ENCODE measurements at places on chromosomes 4 and X. TPM values are rescaled to one million over a fixed set of nuclear protein-coding genes. Genes with fewer than 3 reads are reported as not detected.

- H3K36me3 ChIP-seq, result peaks cover 16% of the 10 kb centered on the region
- H3K27ac ChIP-seq, result no peak overlapping the region
- H3K4me3 ChIP-seq, result no peak overlapping the region
- no peak for DNase-seq
- no peaks in the 10 kb centered on the region for H3K4me1 ChIP-seq
- H3K27me3 ChIP-seq, result peaks cover 21% of the 10 kb centered on the region
Observed at GRCh38 chr4:73964862-73965611, 16.8 kb downstream of the PF4 start.

DNA sequence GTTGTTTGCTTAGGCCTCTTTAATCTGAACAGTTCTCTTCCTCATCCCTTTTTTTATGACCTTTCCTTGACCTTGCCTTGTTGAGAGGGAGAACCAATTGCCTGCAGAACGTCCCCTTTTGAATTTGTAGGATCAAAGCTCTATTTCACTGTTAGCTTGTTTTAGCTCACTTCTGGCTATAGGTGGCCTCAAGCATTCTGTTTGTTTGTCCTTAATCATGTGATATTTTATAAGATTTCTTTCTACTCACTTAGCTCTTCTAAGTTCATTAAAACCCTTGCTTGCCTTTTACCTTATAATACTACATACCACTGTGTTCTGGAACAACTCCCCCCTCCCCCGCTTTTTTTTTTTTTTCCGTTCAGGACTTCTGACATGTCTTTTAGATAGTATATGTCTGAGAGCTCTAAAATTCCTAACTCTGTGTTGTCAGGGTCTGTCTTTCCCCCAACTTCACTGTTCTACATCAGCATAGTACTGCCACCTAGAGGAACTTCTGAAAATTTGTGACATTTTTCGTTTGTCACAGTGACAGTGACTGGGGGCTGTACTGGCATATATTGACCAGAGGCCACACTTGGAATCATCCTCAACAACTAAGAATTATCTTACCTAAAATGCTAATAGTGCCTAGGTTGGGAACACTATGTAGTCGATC, 128.5 kb downstream of the LARP7 start:
- H3K36me3 ChIP-seq, result no peaks in the 10 kb centered on the region
- H3K27me3 ChIP-seq, result no peaks in the 10 kb centered on the region
- peaks cover 4% of the 10 kb centered on the region for H3K4me1 ChIP-seq
- no peak for DNase-seq
- H3K27ac ChIP-seq, result peak overlapping the region; percentile 55

GRCh38 chrX:51459125-51459524, 37.3 kb downstream of the NUDT11 start:
- H3K4me1 ChIP-seq, result no peaks in the 10 kb centered on the region
- no peak for DNase-seq
- H3K4me3 ChIP-seq, result no peak overlapping the region
- no peaks in the 10 kb centered on the region for H3K36me3 ChIP-seq
- no peak overlapping the region for H3K27ac ChIP-seq
- peaks cover 5% of the 10 kb centered on the region for H3K27me3 ChIP-seq

- no peak for DNase-seq
- H3K4me1 ChIP-seq, result peaks cover 64% of the 10 kb centered on the region
- H3K36me3 ChIP-seq, result peaks cover 2% of the 10 kb centered on the region
Observed at GRCh38 chr4:128600996-128601871, 208.3 kb upstream of the JADE1 start.

DNA sequence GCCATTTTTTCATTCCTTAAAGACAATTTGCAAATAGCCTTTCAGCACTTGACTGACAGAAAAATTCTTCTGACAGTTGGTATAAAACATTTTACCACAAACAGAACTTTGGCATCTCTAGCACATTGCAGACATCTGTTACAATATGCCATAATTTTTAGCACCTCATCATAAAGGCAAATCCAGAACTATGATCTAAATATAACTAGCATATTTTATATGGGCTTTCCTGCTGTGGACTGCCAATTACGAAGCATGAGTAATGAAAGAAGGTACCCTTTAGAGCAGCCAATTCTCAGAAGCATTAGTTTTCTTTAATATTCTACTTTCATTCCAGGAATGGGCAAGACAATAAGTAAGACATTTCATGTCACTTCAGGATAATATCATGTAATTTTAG, 647.4 kb upstream of the GALNT7 start:
- no peak overlapping the region for H3K27ac ChIP-seq
- no peak overlapping the region for H3K4me3 ChIP-seq
- no peaks in the 10 kb centered on the region for H3K27me3 ChIP-seq
- peaks cover 4% of the 10 kb centered on the region for H3K4me1 ChIP-seq
- DNase-seq, result no peak

DNA sequence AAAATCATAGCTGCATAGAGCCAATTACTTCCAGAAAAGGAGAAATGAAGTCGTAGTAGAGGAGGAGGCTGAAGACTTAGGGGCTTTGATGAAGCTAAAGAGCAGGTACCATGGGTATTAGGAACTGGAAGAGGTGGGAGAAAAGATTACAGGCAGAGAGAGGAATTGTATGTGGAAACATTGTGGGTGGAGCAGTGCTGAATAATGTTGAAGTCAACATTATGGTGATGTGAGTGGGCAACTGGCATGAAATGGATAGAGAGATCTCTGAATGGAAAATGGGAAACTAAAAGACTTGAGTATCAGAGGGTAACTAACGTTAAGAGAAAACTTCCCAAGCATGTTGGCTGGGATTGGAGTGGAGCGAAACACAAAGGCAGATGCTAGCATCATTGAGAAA, 92.5 kb downstream of the AREG start:
- peaks cover 17% of the 10 kb centered on the region for H3K27me3 ChIP-seq
- DNase-seq, result no peak
- peaks cover 1% of the 10 kb centered on the region for H3K4me1 ChIP-seq
- H3K27ac ChIP-seq, result no peak overlapping the region
- H3K4me3 ChIP-seq, result no peak overlapping the region

DNA sequence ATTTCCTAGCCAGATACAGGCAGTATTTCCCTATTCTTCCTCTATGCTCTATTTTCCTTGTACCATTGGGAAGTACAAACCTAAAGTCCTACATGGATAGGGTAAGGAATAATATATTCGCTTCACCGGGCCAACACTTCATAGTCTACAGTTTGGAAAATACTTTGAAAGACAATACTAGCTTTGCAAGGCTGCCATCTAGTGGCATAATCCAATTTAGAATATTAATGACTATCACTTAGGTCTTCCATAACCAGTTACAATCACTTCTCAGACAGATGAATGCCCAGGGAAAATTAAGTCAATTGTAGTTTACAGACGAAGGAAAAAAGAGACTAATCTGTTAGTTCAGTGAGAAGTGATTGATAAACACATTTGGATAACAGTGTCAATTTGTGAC, 141.0 kb upstream of the FAM47C start:
- DNase-seq, result no peak
- no peaks in the 10 kb centered on the region for H3K36me3 ChIP-seq
- no peak overlapping the region for H3K27ac ChIP-seq
- H3K27me3 ChIP-seq, result peaks cover 8% of the 10 kb centered on the region

- peak overlapping the region; percentile 32 for H3K27ac ChIP-seq
- DNase-seq, result no peak
- no peaks in the 10 kb centered on the region for H3K27me3 ChIP-seq
- no peak overlapping the region for H3K4me3 ChIP-seq
- H3K36me3 ChIP-seq, result peaks cover 8% of the 10 kb centered on the region
- peaks cover 2% of the 10 kb centered on the region for H3K4me1 ChIP-seq
Observed at GRCh38 chr4:165079476-165079875, 25.8 kb downstream of the TRIM75 start.

DNA sequence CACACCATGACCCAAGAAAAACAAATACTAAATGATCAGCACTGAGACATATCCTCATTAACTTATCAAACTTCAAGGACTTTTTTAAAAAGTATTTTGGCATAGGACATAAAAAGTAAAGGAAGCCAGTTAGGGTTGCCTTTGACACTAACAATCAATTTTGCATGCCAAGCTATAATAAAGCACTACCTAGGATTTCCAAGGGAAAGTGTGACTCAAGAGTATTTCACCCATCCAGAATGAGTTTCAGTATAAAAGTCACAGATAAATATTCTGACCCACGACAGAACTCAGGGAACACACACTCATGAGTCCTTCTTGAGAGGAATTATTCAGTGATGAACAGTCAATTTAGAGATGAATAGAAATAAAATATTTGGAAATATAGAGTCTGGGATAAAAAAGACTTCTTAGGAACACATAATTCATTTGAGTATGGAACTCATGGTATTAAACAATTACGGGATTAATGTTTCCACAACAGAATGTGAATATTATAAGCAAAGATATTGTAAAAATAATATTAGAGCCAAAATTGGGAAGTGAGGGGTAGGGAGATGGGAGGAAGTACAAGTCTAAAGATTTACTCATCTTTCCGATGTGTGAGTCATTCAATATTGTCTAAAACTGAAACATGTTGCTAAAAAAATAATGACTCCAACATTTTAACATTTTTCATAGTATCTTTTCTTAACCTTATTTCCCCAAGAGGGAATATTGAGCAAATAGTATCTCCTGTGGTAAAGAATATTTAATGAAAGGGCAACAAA, 143.5 kb upstream of the LNX1 start:
- peaks cover 50% of the 10 kb centered on the region for H3K4me1 ChIP-seq

GRCh38 chrX:129945131-129945530, 37.3 kb upstream of the BCORL1 start:
- DNase-seq, result no peak
- no peaks in the 10 kb centered on the region for H3K36me3 ChIP-seq
- H3K4me1 ChIP-seq, result no peaks in the 10 kb centered on the region
- H3K27me3 ChIP-seq, result peaks cover 2% of the 10 kb centered on the region

- H3K4me3 ChIP-seq, result no peak overlapping the region
- DNase-seq, result no peak
- H3K4me1 ChIP-seq, result no peaks in the 10 kb centered on the region
Observed at GRCh38 chrX:82658492-82658891, 849.6 kb upstream of the POU3F4 start.

DNA sequence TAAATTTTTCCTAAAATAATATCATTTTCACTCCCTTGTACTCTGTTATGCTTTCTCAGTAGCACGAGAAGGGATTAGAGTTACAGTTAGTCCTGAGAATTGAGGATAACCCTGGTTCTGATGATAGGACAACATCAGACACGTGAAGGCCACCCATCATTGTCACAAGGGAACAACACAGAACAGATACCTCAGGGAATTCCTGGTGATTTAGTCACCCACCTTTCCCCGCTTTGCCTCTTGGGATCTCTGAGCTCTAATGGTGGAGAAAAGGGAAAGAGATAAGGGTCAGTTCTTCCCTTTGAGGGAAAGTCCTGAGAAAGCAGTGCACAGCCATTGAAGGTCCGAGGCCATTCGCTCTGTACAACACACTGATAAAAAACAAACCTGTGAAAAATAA, 112.3 kb upstream of the GALNT7 start:
- H3K4me3 ChIP-seq, result no peak overlapping the region
- H3K27ac ChIP-seq, result no peak overlapping the region
- H3K27me3 ChIP-seq, result no peaks in the 10 kb centered on the region
- no peaks in the 10 kb centered on the region for H3K36me3 ChIP-seq

DNA sequence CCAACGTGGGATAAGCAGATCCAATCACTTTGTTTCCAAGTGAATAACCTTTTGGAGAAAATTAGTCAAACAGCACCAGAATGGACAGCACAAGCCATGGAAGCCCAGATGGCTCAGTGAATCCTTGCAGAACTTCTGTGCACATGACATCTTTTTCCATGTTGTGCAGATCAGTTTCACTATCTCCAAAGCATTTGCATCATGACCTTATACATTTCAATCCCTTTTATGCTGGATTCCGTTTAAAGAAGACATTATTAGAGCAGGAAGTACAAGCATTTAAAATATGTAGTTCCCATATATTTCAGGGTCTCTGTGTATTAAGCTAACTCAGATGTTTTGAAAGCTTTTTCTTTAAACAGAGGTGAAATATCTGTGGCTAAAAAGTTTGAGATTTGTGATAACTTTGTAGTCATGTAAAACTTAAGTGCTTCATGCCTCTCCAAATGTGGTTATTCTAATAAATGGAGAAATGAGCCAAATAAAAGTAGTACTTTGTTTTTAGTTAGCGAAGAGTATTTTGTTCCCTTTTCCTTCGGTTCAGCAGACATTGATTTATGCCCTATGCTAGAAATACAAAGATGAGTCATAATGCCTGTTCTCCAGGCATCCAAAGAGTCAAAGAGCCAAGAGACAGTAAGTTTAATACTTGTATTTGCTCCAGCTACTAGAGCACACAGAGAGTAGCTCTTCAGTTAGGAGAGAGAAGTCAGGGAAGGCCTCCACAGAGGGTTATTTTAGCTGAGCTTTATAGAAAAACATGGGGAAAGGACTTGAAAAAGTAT, 39.0 kb downstream of the PLAC8 start:
- no peak for DNase-seq
- H3K27ac ChIP-seq, result peak overlapping the region; percentile 74
- peaks cover 17% of the 10 kb centered on the region for H3K36me3 ChIP-seq
- no peak overlapping the region for H3K4me3 ChIP-seq
- no peaks in the 10 kb centered on the region for H3K27me3 ChIP-seq

GRCh38 chrX:38804682-38805431, 3.6 kb downstream of the MID1IP1 start:
- peaks cover 32% of the 10 kb centered on the region for H3K4me1 ChIP-seq
- H3K4me3 ChIP-seq, result peak overlapping the region; percentile 96
- no peaks in the 10 kb centered on the region for H3K27me3 ChIP-seq
- H3K27ac ChIP-seq, result peak overlapping the region; percentile 99

- H3K36me3 ChIP-seq, result no peaks in the 10 kb centered on the region
- H3K4me1 ChIP-seq, result peaks cover 8% of the 10 kb centered on the region
- H3K27ac ChIP-seq, result no peak overlapping the region
- no peak for DNase-seq
Observed at GRCh38 chr4:56786955-56787354, 34.5 kb downstream of the SPINK2 start.

DNA sequence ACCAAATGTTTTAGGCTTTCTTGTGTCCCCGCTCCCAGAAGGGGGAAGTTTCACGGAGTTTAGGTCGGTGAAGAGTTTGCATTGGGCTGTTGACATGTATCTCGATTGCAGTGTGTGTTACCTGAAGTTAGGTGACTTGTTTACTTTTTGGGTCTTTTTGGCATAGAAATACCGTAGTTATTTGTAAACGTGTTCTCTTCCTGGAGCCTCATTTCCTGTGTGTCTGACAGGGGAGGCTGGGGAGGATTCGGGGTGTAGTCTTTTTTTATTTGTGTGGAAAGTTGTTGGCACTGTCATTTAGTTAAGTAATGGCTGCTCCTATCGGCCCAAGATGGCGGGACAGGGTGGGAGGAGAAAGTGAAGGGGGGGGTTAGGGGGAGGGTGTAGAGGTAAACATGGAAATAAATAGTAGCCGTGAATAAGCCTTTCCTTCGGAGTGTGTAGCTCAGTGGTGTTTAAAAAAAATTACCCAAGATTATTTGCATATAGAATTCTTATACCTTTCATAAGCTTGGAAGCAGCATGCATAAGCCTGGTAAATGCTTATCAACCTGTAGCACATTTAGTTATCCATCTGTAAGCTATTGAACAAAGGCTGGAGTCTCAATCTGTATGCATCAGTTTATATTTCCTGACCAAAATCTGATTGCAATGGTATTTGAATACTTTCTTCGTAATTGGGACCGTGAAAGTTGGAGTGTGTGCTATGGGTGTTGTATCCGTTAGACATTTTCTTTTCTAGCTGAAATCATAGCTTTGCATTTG, 1.6 kb downstream of the KDM6A start:
- DNase-seq, result no peak
- H3K4me1 ChIP-seq, result peaks cover 25% of the 10 kb centered on the region
- H3K27me3 ChIP-seq, result no peaks in the 10 kb centered on the region
- peak overlapping the region; percentile 95 for H3K27ac ChIP-seq

Gene LGI2
- total RNA-seq, result 0.36 TPM

Gene CXCL10
- not detected for total RNA-seq

Gene BOD1L1
- 35.8 TPM for total RNA-seq

Gene ZCCHC18
- total RNA-seq, result 6.8 TPM

Gene NEUROG2
- not detected for total RNA-seq

Gene IQCM
- total RNA-seq, result not detected
